ENCODE measurements at places on chromosomes 5 and 9.

GRCh38 chr9:120622790-120623189 is 42.8 kb upstream of the CDK5RAP2 start:
- DNase-seq: no peak

- DNase-seq: no peak
Observed at GRCh38 chr5:136413196-136413595, 47.9 kb upstream of the TRPC7 start.

GRCh38 chr9:116382053-116382452 is 228.5 kb downstream of the PAPPA start:
- no peak for DNase-seq

DNA sequence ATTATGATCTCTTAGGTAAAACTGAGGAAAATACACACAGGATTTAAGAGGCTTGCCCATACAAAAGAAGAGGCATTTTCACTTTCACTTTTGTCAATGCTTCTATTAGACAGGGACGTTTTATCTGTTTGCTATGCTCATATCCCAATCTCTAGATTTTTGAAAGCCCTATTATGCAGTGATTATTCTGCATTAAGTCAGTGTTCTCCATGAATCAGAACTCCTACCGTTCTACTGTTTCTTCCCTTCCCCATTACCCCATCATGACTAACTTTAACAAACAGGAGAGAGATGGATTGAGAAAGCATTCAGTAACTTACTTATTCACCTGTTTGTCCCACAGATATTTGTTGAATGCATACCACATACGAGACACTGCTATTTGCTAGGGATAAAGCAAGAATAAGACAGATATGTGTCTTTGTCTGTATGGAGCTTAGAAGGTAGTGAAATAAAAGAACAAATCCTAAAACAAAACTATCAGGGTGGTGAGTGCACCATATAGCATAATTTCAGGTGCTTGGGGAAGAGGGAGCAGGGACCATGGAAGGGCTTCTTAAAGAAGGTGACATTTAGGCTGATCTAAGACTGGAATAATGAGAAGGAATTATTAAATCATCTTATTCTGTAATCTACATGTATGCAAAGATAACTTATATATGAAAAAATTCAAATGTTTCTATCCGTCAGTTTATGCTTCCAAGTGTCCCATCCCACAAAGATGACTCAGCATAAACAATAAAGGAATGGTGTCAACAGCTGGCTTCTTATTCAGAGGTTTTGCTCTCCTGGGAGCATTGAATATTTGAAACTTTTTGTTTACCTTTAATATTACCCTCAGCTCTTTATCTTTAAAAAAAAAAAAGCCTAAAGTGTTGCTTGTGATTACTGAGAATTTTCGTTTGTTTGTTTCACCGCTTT is 328.1 kb downstream of the HINT1 start:
- DNase-seq: no peak

DNA sequence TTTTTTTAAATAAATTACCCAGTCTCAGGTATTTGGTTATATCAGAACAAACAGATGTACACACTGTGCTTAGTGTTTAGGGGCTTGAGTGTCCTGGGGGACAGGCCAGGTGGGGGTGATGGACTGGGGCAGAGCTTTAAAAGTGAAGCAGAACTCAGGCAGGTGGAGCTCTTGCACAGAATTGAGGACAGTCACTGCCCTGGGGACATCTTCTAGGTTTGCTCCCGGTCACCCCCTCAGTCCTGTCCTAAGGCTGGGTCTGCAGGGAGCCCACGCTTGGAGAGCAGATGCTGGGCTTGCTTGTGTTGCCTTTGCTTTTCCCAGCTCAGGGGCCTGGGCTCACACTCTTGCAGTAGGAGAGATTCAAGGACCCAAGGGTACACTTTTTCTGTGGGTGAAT is 10.8 kb downstream of the GADD45G start:
- DNase-seq: no peak

- DNase-seq: peak; percentile 31
Observed at GRCh38 chr5:158848634-158849033, 251.1 kb downstream of the EBF1 start.

DNA sequence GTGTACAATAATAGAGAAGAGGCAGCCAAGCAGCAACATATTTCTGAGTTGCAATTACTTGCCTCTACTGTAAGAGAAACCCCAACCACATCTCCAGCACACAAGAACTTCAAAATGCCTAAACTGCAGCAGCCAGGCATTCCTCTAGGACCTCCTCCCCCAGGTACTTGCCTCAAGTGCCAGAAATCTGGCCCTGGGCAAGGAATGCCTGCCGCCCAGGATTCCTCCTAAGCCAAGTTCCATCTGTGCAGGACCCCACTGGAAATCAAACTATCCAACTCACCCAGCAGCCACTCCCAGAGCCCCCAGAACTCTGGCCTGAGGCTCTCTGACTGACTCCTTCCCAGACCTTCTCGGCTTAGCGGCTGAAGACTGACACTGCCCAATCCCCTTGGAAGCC is 336.8 kb upstream of the RGMB start:
- DNase-seq: no peak

- no peak for DNase-seq
Observed at GRCh38 chr9:124349675-124350493, 65.4 kb downstream of the PSMB7 start.

DNA sequence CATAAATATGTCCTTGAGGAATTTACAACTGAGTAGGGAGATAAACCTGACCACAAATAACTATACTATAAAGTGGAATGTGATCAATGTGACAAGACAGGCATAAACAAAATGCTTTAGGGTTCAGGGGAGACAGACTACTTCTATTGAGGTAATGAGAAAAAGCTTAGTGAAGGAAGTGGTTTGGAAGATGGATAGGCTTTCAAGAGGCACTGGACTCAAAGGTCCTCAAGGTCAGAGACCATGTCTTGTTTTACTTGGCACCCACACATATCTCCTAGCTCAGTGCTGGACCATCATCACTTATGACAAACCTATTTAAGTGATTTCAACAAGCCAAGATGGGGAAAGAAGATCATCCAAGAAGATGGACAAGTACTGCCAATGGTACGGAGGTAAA is 257.8 kb downstream of the BNC2 start:
- DNase-seq: no peak

GRCh38 chr5:124920909-124921666 is 174.6 kb upstream of the ZNF608 start:
- DNase-seq: no peak

DNA sequence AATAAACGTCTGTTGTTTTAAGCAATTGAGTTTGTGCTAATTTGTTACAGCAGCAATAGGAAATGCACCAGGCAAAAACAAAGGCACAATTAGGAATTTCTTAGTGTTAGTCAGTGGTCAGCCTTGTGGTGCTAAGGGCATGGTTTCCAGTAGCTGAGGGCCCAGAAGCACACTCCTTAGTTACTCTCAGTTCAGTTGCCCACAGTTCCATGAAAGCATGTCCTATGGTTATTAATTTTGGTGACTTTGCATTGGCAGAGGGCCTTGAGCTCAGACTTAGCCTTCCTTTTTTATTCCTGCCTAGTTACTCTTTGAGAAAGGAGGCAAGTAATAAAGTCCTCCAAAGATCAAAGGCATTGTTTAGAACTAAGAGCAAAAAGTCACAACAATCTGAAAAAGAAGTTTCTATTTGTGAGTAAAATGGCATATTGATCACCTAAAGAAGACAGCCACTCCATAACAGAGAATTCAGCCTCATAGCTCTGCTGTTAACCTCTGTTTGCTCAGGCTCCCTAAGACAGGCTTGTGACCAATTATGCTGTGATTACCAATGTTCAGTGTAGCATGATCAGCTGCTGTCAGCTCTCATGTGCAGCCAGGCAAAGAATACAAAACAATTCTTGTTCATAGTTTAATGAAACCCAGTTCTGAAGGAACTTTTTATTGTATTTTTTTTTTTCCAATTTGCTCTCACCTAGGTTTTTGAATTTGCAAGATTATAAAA is 57.0 kb upstream of the MROH2B start:
- DNase-seq: no peak

DNA sequence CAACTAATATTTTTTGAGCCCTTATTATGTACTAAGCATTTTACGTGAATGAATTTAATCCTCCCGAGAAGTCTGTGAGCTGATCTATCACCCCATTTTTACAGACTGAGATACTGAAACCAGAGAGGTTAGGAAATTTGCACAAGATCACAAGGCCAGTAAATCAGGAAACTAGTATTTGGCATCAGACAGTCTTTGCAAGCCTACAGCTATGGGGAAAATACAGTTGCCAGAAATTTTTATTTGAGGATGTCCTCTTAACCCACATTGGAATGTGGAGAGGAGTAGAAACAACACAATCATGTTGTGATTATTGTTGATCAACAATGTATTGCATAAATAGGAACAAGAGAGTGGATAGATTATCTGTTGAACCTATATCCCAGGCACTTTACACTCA is 2.3 kb upstream of the SLC46A2 start:
- no peak for DNase-seq

- DNase-seq: no peak
Observed at GRCh38 chr5:180155365-180155926, 53.6 kb downstream of the RASGEF1C start.

GRCh38 chr5:172106511-172107356 is 81.3 kb downstream of the STK10 start:
- peak; percentile 65 for DNase-seq

- no peak for DNase-seq
Observed at GRCh38 chr5:71564895-71565294, 22.2 kb upstream of the MCCC2 start.

- no peak for DNase-seq
Observed at GRCh38 chr5:38548064-38548759, 8.2 kb downstream of the LIFR start.

DNA sequence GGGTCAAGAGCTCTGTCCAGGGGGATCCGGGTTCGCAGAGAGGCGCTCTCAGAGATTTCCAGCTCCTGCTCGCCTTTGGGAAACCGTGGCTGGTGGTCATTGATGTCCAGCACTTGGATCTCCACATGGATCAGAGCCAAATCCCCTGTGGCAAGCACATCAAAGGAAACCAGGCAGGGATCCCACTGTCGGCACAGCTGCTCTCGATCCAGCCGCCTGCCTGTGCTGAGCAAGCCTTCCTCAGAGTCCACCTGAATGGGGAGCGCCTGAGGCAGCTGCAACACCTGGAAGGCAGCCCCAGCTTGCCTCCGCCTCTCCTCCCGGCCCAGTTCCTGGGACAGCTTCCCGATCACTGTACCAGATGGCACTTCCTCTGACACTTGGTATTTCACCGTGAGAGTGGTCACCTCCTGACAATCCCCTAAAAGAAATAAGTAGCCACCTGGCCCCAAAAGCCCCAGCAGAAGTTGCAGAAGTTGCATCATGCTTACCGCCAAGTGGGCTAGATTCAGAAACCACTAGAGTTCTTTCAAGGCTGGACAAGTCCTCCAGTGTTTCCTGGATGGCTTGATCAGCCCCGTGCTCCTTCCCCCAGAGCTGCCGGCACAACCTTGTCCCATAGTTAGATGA is 520 bp downstream of the PCDH12 start:
- no peak for DNase-seq

GRCh38 chr5:8740595-8740994 is 805.3 kb downstream of the SEMA5A start:
- DNase-seq: no peak

GRCh38 chr5:151003503-151003860 is 16.9 kb upstream of the GPX3 start:
- no peak for DNase-seq

DNA sequence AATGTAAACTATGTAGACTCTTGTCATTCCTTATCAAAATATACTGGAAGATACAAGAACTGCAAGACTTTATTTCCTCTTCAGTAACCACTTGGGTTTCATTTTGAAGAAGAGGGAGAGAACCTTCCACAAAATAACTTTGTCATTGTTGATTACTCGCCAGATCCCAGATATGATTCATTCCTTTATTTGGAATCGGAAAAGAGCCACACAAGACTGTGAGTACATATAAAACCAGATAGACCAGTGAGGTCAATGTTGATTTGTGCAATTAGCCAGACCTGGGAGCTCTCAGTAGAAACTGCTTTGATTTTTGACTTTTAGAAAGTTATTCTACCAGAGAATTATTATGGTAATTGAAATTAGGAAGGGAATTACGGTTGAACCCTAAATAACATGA is 146.1 kb downstream of the TMEM167A start:
- DNase-seq: no peak

Measured in activated CD4-positive, alpha-beta T cell treated with anti-CD3 and anti-CD28 coated beads, Interleukin-2, amount 50 U/mL, for 16 hours (primary cell).